Gastrocnemius medialis (tissue), 4 donors: ENCODE measurements at places on chromosomes 1 and 21.

DNA sequence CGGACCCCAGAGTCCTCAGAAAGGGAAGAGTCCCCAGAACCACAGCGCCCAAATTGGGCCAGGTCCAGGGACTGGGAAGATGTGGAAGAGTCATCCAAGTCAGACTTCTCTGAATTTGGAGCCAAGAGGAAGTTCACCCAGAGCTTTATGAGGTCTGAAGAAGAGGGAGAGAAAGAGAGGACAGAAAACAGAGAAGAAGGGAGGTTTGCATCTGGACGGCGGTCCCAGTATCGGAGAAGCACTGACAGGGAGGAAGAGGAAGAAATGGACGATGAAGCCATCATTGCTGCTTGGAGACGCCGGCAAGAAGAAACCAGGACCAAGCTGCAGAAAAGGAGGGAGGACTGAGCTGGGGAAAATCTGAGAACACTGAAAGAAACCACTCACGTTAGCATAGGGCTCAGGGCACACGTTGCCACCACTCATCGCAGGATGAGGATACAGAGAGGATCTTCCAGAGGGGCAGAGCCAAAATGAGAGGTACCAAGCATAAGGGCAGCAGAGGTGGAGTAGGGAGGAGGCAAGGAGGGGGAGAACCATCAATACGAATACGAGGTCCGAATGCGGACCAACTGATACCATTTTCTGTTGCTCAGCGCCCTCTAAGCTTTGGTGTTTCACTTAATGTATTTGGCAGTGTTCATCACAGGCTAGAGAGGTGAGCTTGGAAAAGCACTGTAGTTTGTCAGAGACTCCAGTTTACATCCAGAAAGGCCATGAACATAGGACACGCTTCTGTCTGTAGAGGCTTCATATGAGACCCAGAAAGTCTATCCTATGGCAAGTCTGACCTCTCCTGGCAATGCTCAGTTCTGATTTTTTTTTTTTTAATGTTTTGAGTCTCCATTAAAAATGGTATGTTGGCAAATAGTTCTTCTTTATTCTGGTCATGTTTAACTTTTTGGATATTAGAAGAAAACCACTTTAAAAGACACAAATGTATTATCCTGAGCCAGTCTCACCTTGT is 34.7 kb downstream of the STYXL2 start:
- no peak for DNase-seq

GRCh38 chr1:204972426-204972825 is 70.6 kb upstream of the CNTN2 start:
- DNase-seq, result no peak

GRCh38 chr21:26840912-26841311 is 4.3 kb downstream of the ADAMTS1 start:
- DNase-seq, result peak; percentile 86

DNA sequence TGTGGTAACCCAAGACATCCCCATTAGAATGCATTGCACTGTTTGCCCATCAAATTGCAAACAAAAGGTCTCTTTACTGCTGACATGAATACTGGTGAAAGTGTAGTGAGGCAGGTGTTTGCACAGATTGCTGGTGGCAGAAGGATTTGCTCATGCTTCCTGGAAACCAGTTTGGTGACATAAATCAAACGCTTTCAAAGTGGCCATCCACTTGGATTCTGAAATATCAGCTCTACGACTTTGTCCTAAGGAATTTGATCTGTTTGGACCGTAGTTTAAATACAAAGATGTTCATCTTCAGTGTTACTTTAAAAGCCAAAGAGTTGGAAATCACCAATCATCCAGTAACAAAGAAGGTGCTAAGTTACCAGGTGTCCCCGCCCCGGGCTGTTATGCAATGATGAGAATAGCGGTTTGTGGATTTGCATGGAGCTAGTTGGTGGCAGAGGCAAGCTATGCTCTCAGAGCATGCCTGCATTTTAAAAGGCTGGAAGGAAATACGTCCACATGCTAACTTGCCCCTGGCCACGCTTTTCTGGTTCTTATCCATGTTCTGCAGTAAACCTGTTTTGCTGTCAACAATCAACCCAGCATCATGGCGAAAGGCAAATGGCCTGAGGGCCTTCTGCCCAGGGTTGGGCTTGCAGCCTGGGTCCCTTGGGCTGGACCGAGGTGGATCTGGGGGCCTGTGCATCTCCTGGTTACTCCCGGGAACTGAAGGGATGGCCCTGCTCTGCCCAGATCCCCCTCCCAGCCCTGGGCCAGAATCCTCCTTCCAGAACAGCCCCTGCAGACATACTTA is 49.2 kb downstream of the UMODL1 start:
- no peak for DNase-seq

DNA sequence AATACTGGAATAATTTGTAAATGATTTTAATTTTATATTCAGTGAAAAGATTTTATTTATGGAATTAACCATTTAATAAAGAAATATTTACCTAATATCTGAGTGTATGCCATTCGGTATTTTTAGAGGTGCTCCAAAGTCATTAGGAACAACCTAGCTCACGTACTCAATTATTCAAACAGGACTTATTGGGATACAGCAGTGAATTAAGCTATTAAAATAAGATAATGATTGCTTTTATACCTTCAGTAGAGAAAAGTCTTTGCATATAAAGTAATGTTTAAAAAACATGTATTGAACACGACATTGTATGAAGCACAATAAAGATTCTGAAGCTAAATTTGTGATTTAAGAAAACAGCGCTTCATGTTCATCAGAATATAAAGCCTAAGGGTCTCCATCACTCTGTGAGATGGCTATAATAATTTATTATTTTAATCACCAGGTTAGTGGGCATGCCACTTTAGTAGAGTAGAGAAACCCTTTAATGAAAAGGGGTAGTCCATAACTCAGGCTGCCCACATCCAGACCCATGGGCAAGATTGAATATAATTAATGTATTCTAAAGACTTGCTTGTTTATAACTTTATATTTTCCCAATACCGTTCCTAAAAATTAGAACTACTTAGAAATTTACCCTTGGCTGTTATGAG is 3.2 kb downstream of the CCN1 start:
- no peak for DNase-seq

DNA sequence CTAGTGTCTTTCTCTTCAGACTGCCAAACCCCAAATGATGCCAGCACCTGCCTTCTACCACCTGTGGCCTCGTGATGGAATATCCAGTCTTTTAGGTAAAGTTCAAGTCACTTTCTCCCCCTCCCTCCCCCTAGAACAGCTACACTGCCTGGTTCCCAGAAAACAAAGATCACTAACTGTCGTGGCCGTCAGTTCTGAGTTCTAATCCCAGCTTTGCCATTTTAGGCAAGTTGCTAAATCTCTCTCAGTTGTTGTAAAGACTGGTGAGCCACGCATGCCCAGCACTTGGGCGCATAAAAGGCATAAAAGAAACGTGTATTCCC is 648 bp upstream of the TRAPPC3 start:
- no peak for DNase-seq

- DNase-seq, result no peak
Observed at GRCh38 chr1:92038695-92039346, 9.0 kb downstream of the EPHX4 start.

- no peak for DNase-seq
Observed at GRCh38 chr1:47178654-47179016, 11.2 kb downstream of the PDZK1IP1 start.

DNA sequence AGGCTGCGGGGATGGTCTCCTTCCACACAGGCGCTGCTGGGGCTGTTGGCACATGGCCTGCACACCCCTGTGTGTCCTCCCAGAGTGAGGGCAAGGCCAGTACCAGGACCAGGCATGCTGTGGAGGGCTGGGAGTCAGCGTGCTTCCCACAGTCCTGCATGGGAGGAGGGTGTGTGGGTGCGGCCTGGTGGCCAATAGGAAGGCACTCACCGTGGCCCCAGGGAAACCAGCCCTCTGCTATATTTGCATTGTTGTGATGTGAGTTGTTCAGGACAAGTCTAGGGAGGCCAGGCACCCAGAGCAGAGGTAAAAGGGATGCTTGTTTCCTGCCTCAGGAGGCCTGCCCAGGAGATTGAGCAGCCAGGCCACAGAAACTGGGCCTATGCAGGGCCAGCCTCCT is 59.5 kb downstream of the S100B start:
- no peak for DNase-seq

DNA sequence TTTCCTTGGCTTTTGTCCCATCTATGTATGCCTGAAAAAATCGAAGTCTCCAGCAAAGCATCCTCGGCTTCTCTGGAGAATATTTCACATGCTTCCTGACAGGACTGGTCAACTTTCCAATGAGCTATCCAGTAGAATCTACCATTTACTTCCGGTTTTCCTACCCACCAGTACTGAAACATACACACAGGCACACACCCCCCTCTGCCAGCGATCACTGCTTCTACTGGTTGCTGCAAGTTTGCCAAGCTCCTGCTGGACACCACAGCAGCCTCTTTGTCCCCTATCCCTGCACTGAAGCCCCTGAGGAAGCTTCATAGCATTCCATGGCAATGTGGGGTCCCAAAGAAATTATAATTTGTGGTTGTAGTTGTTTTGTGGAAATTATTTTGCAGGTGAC is 536.8 kb downstream of the MATN1 start:
- no peak for DNase-seq

DNA sequence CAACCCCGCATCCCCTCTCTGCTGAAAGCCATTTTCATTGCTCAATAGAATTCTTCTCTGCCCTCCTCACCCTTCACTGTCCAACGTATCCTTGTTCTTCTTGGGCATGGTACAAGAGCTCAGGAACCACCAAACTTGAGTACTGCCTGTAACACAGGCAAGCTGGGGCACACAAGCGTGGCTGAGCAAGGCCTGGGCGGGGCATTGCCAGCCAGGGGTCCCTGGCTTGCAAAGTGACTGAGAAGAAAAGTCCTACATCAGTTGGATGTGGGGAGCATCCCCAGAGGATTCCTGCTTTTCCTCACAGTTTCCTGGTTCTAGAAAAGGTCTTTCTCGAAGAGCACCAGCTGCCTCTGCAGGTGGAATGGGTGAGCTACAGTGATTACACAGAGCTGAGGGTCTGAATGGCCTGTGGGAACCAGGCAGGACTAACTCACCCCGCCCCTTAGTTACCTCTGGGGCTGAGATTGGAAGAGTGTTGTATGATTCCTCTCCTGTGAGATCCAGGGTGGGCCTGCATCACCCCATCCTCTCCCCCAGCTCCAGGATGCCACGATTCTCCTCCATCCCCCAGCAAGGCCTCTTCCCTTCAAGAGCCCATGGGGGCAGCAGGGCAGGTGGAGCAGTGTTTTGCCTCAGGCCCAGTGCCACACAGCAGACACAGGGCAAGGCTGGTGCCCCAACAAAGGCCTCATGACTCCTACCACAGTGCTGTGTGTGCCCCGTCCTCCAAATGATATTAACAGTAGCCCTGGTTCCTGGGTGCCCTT is 121.9 kb downstream of the MATN1 start:
- DNase-seq, result no peak

- no peak for DNase-seq
Observed at GRCh38 chr1:167516404-167517388, 1.6 kb downstream of the CD247 start.

GRCh38 chr1:209890641-209891330 is 47.2 kb upstream of the SYT14 start:
- DNase-seq, result no peak

DNA sequence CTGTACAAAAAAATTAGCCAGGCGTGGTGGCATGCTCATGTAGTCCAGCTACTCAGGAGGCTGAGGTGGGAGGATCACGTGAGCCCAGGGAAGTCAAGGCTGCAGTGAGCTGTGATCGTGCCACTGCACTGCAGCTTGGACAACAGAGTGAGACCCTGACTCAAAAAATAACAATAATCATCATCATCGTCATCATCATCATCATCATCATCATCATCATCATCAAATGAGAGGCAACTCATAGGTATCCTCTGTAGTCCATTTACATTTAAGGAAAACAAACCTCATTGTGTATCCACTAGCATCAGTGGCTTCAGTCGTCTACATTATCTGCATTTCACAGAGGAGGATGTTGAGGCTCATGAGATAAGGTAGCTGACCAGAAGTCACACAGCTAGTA is 68.8 kb upstream of the SELENON start:
- DNase-seq, result no peak

DNA sequence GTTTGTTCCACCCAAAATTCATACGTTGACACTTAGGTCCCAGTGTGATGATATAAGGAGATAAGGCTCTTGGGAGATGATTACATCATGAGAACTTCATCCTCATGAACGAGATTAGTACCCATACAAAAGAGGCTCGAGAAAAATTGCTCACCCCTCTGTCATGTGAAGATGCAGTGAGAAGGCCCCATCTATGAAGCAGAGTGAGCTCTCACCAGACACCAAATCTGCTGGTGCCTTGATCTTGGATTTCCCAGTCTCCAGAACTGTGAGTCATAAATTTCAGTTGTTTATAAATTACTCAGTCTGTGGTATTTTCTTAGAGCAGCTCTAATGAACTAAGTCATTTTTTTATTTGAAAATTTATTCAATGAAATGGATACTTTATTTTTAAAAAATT is 42.6 kb upstream of the USP25 start:
- DNase-seq, result no peak

DNA sequence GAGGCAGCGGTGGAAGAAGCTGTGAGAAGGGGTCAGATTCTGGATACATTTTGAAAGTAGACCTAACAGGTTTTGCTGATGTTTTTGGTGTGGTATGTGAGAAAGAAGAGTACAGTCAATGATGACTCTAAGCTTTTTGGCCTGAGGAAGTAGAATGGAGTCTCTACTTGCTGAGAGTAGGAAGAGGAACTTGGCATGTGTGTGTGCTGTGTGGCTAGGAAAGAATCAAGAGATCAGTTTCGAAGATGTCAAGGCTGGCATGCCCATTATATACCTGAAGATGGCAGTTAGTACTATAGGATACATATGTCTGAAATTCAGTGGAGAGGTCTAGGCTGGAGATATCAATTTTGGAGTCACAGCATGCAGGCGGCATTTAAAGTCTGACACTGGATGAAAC is 64.4 kb downstream of the MAB21L3 start:
- no peak for DNase-seq

DNA sequence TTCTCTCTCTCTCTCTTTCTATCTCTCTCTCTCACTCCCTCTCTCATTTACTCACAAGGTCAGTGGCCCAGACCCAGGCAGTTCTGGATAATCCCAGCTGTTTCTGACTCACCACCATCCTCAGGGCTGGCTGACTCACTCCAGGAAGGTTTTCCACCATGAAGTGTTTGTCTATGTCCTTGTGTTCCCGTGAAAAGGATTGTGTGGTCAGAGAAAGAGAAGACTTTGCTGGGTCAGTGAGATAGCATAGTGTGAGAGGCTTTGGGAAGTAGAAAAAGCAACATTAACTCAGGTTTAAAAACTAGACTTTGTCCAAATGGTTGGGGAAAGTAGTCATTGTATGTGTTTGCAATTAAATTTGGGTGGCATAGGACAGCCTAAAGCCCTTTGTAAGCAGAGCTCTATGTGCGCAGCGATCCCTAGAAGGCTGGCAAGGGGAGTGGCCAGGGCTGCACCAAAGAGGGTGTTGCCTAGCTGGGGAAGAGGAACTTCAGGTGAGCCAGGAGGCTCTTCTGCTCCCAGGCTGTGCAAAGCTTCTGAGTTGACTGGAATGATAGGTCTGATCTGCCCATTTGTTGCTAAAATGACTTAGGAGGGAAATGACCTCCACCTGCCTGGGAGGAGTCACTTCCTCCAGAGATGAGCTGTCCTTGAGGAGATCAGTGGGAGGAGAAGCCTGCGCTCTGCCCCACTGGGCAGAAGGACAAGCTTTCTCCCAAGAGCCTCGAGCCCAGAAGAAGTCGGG is 4.9 kb upstream of the CAPN2 start:
- DNase-seq, result peak; percentile 82
